ENCODE measurements at places on chromosomes 13 and 19.

DNA sequence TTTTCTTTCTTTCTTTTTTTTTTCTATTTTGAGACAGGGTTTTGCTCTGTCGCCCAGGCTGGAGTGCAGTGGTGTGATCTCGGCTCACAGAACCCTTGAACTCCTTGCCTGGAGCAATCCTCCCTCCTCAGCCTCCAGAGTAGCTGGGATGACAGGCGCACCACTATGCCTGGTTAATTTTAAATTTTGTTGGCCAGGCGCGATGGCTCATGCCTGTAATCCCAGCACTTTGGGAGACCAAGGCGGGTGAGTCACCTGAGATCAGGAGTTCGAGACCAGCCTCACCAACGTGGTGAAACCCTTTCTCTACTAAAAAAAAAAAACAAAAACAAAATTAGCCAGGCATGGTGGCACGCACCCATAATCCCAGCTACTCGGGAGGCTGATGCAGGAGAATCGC is 8.7 kb upstream of the SBNO2 start:
- DNase-seq: no peak

GRCh38 chr19:30107251-30107650 is 165.2 kb downstream of the URI1 start:
- no peak for DNase-seq

- DNase-seq: no peak
These were observed 838 bp upstream of the ATP4B start for GRCh38 chr13:113658836-113659235.

DNA sequence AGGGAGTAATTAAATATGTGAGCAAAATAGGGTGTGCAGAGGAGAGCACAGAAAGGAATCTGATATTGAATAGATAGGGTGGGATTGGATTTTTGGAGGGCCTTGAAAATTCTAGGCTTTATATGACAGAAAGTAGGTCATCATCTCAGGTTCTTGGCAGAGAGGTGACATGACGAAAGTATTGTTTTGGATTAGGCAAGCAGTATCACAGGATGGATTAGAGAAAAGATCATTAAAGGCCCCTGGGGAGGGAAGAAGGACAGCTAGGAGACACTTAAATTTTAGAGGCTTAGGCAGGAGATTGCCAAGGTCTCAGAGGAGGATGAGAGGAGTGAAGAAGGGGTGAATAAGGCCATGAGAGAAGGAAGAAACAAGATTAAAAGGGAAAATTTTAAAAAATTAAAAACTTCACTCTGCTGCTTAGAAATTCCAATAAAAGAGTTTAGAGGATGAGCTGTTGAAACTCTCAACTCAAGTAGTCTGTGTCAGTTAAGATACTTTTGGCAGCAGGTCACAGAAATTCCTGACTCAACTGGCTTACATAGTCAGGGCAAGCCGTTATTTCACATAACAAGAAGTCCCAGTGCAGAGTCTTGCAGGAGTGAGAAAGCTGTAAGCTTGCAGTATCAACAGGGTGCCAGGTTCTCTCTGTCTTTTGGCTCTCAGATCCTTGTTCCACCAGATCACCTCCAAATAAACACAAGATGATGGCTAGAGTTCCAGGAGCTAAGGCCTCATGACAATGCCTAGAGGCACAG is 8.8 kb downstream of the GPC6 start:
- DNase-seq: no peak

DNA sequence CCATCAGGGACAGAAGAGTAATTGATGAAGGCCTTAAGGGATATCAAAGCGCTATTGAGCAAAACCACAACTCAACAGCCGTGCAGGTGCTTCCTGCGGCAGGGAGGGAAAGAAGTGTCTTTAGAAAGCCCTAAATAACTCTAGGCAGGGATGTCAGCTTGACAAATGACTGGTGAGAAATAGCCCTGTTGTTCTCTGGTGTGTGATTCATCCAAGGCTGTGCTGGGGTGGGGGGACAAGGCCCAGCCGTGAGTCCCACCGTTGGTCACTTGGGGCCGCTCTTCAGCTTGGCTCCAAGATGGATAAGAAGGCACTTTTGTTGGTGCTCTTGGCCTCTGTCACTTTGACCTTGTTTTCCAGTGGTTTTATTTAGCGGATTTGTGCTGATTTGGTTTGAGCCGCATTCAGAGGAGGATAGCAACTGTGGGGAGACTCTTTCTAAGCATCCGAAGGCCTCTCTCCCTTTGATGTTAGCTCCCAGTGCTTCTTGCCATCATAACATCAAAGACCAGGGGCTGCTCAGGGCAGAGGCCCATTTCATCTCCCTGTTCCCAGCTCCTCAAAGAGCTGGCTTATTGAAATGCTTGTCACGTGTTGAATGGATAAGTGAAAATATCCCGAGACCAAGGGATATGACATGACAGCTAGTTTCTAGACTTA is 130.3 kb upstream of the SERP2 start:
- DNase-seq: no peak

DNA sequence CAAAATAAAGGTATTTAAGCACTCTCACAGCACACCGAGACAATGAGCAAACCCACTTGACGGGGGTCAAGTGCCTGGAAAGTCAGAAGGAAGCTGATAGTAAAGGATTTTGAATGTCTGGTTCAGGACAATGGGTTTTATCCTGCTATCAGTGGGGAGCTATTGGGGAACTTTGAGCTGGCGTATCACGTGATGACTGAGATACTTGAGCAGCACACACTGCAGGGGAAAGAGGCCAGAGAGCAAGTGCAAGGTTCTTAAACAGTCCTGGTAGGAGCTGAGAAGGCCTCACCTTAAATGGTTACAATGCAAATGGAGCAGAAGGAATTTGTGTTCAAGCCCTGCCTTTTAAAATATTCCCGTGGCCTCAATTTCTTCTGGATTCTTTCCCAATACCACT is 225.3 kb downstream of the LACC1 start:
- no peak for DNase-seq

DNA sequence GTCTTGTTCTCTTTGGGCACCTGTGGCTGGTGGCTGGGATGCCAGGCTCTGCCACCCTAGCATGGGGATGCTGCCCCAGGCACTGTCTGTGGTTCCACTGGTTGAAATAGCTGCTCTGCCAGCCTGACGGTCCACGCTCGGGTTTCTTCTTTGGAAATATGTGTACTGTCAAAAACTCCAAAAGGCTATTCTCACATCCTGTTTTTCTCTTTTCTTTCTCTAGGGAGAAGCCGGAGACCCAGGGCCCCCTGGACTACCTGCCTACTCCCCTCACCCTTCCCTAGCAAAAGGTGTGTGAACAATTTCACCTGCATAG is 115.0 kb downstream of the RAB20 start:
- no peak for DNase-seq

GRCh38 chr13:86378628-86379027 is 579.4 kb upstream of the SLITRK6 start:
- DNase-seq: no peak

DNA sequence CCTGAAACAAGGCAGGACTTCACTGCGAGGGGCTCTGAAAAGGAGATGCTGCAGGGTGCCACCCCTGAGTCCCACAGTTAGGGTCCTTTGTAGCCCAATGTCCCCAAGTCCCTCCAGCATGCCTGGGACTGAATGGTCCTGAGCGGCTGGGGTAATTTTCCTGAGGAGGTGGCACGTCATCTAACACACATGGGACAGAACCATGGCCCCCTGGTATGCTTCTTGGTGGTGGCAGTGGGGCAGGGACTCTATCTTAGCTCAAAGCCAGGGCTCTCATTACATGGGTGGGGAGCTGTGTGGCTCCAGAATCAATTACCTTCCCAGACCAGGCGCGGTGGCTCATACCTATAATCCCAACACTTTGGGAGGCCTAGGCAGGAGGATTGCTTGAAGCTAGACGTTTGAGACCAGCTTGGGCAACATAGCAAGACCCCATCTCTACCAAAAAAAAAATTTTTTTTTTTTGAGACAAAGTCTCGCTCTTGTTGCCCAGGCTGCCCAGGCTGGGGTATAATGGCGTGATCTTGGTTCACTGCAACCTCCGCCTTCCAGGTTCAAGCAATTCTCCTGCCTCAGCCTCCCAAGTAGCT is 7.9 kb upstream of the SLC7A9 start:
- no peak for DNase-seq

DNA sequence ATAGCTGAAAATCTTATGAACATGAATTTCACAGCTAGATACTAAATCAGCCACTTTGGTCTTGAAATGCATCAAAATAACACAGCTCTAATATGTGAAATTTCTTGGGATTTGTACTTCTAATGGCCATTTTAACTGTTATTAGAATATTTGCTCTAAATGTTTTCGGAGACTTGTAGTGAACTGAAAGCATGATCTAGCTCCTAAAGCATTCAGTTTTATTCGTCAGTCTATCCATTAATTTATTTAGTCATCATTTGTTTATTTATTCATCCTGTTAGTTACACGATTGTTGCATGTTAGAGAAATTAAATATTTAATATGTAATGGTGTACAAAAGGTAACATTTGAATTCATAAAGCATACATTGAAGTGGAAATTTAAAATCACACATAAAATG is 1132.7 kb downstream of the SLITRK1 start:
- DNase-seq: no peak

DNA sequence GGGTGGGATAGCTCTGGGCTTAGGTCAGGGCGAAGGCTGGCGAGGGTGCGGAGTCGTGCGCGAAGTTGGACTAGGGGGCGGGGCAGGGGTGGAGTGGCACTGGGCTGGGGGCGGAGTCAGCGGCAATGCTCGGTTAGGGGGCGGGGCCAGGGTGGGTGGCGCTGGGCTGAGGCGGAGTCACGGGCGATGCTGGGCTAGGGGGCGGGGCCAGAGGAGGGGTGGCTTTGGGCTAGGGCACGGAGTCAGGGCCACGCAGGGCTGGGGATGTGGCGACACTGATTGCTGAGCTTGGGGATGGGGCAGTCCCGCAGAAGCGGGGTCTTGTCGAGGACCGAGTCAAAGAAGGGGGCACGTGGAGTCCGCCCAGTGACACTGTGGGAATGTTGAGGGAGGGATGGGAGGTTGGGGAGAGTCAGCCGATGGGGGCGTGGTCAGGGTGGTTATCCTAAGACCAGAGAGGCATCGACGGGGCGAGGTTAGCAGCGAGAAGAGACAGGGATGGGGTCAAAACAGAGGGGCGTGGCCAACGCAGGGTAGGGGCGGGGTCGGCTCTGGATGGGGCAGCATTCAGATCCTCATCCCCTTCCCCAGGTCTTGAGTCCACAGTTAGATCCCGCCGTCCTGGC is 8.7 kb downstream of the HOMER3 start:
- DNase-seq: peak; percentile 87

DNA sequence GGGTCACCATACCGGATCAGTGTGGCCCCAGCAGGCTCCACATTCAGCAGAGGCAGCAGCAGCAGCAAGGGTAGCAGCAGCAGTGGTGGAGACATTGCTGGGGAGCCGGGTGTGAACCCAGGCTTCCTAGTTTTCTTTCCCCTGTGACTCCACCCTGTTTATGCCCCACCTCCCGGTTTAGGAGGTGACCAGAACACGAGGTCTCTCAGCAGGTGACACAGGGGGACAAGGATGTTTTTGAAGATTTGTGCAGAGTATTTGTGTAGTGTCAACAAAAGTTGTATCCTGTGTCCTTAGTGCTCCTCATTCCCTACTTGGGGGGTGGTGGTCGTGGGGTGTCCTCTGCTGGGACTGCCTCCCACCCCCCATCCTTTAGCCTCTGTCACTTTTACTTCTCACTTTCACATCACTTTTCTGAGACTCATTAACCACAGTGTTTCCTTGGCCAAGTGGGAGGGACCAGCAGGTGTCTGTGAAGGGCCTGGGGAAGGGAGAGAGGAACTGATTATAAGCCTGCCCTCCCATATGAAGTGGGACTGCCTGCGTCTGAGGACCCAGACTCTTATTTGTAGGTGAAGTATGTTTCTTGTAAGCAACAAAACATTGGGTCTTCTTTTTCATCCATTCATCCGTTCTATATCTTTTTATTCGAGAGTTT is 15.6 kb upstream of the KCNC3 start:
- no peak for DNase-seq

GRCh38 chr19:5844456-5845433 is 5.2 kb upstream of the FUT6 start:
- DNase-seq: no peak
